Lung (tissue), 17 donors: ENCODE measurements at places on chromosomes 2 and 18. TPM values are rescaled to one million over a fixed set of nuclear protein-coding genes. Genes with fewer than 3 reads are reported as not detected.

Gene GAL3ST2
- total RNA-seq, result 0.40 TPM

Gene CD302
- 41.9 TPM for total RNA-seq

Gene ARHGEF4
- 15.9 TPM for total RNA-seq

Gene KCNE4
- 5.3 TPM for total RNA-seq

GRCh38 chr2:73085691-73086090, 14.2 kb upstream of the SFXN5 start:
- DNase-seq, result peak; percentile 81

DNA sequence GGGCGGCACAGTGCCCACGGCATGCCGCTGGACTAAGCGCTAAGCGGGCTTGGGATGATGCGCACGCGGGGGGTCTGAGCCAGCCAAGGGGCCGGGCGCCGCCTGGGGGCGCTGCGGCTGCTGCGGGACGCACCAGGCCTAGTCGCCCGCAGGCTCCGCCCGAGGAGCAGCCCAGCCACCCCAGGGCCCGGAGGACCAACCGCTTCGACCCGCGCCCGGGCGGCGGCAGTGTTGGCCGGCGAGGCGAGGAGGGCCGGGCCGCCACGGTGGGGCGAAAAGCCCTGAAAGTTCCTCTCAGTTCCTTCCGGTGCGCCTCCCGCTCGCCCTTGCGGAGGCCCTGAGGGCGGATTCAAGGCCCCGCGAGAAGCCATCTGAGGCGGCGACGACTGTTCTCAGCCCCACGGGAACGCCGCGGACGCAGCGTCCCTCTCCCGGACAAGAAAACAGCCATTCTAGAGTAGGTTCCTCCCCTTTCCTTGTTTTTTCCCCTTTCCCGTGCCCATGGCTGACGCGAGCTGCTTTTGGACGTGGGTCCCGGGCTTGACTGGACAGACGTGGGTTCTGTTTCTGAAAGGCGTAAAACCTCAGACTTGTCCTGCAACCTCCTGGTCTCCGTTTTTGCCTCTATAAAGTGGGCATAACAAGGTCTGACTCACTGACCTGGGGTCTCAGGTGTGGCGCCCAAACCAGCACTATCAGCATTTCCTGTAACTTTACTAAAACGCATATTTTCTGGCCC, at the start of gene ANKAR:
Gene ANKAR (plus strand): TSS at position 297 of the 739 bp plus-strand sequence. CDS start 1,821 bp downstream, outside the sequence.
- peak; percentile 95 for DNase-seq

DNA sequence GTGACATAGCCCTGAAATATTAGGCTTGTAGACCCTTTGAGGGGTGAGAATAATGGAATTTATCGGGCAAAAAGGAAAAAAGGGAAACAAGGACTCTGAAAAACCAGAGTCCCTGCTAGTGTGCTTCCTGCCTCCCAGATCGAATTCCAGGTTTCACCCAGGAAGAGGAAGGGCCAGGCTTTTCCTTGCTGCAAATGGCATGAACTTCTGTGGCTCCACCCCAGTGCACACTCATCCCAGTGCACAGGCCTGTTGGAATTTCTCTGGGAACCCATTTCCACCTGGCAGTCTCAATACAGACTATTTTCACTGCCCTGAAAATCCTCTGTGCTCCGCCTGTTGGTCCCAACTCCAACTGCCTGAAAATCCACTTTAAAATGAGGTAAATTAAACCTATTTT, 29.9 kb downstream of the C18orf54 start:
- DNase-seq, result no peak

- DNase-seq, result peak; percentile 72
These were observed 2.3 kb upstream of the MAB21L4 start for GRCh38 chr2:240898108-240898730.
